ENCODE measurements at places on chromosomes 12 and 14.

DNA sequence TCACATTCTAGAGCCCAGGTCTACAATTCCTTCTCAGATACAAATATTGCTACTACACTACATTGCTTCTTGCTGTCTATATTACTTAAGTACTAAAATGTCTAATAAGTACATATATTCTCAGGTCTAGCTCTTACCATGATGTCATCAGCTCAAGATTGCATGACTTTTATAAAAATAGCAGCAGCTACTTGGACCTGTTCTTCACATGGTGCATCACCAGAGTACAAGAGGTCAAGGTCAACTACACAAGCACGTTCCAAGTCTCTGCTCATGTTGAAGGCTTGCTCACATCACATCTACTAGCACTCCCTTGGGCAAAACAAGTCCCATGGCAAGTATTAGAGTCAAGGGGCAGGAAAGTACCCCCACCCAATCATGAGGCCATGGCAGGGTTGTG, 465.6 kb downstream of the MED13L start:
- DNase-seq, result no peak

DNA sequence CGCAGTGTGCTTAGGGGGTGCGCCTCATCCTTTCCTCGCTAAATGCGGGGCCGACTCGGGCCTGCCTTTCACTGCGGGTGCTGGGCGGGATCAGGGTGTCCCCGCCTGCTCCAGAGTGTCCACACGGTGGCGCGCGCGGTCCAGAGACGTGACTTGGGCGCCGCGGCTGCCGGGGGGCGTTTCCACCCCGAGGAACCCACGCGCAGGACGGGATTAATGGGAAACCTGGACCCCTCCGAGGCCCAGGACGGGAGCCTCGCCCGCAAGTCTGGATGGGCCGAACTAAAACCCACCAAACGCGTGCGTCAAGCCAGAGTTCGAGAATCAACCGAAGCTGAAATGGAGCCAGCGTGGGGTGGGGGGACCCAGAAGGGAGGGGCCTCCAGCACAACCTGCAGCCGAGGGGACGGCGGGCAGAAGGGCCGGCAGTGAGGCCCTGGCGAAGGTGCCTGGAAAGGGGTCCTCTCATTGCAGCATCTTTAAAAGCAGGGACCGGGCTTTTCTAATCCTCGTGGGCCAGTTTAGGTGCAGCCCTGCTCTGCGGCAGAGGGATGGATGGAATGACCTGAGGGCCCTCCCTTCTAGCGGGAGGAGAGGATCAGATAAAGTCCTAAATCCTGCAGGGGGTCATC, 93.3 kb downstream of the NINJ2 start:
- DNase-seq, result peak; percentile 80

- DNase-seq, result no peak
Observed at GRCh38 chr14:26811756-26812305, 214.0 kb upstream of the NOVA1 start.

DNA sequence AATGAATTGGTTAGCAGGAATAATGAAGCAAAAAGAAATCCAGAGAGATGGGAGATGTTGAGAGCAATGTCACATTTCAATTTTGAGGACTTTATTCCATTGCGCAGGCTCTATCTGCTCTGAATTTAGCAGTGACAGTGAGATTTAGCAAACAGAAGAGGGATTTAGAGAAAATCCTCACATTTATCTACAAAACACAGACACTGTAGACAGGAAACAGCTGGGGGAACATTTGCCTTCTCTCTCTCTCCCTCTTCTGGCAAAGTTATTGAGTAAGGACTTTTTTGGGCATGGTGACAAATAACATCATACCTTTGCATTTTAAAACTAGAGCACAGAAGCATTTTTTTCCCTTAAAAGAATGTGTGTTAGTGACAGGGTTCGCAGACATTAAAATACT, at the start of gene IGF1:
IGF1 (minus strand) TSS at position 158 of the 400 bp plus-strand sequence. CDS start 182 bp downstream, outside the sequence.
- DNase-seq, result no peak

DNA sequence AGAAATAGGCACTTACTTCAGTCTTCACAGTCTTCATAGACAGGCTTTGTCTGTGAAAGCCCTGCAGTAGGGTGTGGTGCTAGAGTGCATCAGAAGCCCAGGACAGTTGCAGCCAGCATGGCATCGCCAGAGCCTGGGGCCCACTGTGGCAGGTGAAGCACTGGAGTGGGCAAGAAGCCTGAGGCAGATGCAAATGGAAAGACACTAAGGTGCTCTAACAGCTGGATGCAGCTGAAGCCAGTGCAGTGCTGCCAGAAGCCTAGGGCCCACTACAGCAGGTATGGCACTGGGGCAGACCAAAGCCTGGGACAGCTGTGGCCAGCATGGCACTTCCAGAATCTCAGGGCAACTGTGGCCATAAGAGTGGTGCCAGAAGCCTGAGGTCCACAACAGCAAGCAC, 358.6 kb downstream of the SYT1 start:
- DNase-seq, result no peak

DNA sequence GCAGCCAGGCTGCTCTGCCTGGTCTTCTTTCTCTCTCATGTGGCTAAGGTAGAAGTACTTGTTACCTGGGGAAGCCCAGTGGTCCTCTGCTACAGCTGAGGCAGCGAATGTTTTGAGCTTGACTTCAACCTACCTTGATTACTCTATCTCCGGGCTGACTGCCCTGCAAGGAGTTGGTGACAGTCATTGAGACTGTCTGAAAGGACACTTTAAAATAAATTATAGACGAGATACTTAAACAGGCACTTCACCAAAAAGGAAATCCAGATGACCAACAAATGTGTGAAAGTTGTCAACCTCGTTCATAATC, 474 bp upstream of the CIT start:
- no peak for DNase-seq

GRCh38 chr14:83287300-83287699, 1753.6 kb upstream of the SEL1L start:
- no peak for DNase-seq

GRCh38 chr12:116977465-116978380, 67.0 kb downstream of the FBXW8 start:
- DNase-seq, result no peak

GRCh38 chr12:75683220-75683619, 171.8 kb upstream of the KRR1 start:
- DNase-seq, result no peak

DNA sequence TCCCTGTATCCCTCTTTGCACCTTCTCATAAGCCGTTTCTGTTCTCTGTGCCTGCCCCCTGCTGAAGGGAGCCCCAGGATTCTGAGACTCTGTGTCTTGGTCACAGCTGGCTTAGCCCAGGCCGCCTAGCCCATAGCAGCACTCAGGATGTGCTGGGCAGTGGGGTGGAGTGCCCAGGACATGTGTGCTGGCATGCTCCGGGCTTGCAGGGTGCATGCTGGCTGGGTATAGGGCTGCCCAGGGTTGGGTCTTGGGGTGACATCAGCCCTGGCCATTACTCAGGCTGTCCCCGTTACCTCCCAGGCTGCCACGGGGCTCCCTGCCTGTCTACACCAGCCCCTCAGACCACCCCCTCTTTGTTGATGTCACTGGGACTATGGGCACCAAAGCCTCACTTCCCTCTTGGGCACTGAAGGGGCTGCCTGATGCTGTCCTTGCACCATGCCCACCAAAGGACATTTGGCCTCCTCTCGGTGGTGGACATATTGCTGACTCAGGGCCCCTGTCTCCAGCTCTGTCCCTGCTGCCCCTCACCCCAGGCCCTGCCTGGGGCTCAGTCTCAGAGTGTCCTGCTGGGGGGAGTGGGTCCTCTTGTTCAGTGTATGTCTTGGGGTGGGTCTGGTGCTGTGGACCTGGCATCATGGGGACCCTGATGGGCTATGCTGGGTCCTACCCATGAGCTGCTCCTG, 2.4 kb downstream of the CEP170B start:
- no peak for DNase-seq

GRCh38 chr14:45381091-45381490, 128.1 kb upstream of the MIS18BP1 start:
- no peak for DNase-seq

GRCh38 chr14:60775296-60775695, 40.7 kb downstream of the MNAT1 start:
- no peak for DNase-seq

GRCh38 chr12:70367258-70368141, 1.4 kb downstream of the KCNMB4 start:
- no peak for DNase-seq

DNA sequence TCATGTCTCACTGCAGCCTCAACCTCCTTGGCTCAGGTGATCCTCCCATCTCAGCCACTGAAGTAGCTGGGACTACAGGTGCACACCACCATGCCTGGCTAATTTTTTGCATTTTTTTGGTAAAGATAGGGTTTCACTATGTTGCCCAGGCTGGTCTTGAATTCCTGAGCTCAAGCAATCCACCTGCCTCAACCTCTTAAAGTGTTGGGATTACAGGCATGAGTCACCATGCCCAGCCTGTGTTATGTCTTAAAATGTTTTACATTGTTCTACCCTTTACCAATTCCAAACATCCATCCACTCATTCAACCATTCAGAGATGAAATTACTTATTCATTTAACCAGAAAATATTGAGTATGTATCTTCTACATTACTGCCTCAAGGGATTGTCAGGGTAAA, 111.6 kb upstream of the BTG1 start:
- no peak for DNase-seq

DNA sequence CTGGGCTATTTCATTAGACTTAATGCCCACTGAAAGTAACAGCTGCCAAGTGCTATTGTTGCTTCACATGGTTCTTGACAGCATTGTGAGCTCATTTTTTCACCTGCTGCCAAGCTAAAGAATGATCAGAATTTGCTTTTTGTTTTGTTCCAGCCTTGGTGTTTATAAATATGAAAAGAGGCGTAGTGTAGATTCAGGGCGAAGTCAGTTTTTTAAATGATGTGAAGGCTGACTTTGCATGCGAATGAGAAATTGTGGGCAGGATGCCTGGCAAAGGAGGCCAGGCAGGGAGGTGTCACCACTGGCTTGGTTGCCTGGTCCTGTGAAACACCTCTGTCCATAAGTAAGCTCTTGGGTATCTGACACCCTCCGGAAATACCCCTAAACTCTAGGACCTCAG, 93.3 kb upstream of the NAP1L1 start:
- no peak for DNase-seq

GRCh38 chr14:99382781-99383471, 97.7 kb downstream of the SETD3 start:
- DNase-seq, result no peak

GRCh38 chr12:68733661-68734071, 12.3 kb upstream of the SLC35E3 start:
- no peak for DNase-seq

DNA sequence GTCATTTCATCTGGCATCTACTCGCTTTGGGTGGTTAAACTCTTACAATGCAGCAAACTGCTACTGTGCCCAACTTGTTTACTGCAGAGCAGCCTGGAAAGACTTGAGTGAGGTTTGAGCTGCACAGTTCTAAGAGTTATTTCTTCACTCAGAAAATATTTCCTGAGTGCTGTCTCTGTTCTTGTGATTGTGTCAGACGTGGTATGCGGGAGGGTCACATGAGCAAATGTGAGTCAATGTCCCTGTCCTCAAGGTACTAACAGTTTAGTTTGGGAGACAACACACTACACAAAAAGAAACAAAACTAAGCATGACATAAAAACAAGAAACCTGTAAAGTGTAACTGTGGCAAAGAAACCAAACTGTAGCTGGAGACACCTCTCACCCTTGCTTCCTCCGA, 32.4 kb downstream of the FLVCR2 start:
- DNase-seq, result no peak

DNA sequence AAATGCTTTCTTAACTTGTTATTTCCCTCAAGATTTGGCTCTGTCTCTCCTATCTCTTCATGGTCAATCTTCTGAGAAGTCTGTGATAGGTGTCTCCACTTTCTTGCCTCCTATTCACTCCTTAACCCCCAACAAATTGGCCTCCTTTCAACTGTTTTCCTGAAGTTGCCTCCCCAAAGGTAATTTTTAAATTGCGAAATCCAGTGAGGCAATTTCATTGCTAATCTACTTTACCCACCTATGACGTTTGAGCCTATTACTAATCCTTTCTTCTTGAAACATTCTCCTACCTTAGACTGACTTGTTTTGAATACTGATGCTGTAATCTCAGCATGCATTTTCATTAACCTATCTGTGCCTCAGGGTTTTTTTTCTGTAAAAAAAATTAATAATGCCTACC, 6.0 kb upstream of the KCNH5 start:
- no peak for DNase-seq

- DNase-seq, result no peak
Observed at GRCh38 chr14:104723651-104724406, at the start of gene ADSS1. Gene ADSS1, plus strand, starts transcription at chr14:104724229. Its CDS starts 42 bp downstream, at chr14:104724271.

DNA sequence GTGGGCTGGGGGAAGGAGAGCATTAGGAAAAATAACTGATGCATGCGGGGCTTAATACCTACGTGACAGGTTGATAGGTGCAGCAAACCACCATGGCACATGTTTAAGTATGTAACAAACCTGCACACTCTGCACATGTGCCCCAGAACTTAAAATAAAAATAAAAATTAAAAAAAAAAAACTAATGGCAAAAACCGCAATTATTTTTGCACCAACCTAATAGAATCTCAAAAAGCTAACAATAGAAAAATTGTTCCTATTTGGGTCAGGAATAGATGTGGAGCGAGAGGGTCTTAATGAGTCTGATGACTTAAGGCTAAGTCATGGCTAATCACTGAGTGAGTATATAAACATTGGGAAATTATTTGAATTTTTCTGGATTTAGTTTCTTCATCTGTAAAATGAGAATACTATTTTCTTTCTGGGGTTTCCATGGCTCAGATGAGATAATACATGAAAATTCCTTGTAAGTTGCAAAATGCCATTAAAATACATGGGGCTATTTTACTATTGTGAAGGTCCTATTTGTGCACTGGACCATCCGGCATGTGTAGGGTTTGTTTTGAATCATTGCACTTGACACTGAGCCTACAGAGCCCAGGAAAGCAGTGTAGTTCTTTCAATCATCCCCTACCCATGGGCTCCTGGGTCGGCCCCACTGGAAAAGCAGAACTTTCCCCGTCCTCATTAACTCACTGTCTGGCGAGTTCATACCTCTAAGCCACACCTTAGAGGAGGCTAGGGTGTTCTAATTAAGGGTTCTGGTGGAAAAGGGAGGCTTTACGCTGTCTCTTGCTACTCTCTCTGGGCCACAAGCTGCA, 164.1 kb upstream of the NTF3 start:
- DNase-seq, result no peak

- no peak for DNase-seq
Observed at GRCh38 chr14:56394826-56395530, 184.6 kb upstream of the TMEM260 start.

GRCh38 chr14:77106666-77107065, 8.6 kb downstream of the CIPC start:
- DNase-seq, result no peak

Data from stimulated activated CD4-positive, alpha-beta T cell treated with anti-CD3 and anti-CD28 coated beads, Interleukin-15, amount 100 ng/mL, for 48 hours (primary cell).